ENCODE measurements at places on chromosomes 11 and 22.

DNA sequence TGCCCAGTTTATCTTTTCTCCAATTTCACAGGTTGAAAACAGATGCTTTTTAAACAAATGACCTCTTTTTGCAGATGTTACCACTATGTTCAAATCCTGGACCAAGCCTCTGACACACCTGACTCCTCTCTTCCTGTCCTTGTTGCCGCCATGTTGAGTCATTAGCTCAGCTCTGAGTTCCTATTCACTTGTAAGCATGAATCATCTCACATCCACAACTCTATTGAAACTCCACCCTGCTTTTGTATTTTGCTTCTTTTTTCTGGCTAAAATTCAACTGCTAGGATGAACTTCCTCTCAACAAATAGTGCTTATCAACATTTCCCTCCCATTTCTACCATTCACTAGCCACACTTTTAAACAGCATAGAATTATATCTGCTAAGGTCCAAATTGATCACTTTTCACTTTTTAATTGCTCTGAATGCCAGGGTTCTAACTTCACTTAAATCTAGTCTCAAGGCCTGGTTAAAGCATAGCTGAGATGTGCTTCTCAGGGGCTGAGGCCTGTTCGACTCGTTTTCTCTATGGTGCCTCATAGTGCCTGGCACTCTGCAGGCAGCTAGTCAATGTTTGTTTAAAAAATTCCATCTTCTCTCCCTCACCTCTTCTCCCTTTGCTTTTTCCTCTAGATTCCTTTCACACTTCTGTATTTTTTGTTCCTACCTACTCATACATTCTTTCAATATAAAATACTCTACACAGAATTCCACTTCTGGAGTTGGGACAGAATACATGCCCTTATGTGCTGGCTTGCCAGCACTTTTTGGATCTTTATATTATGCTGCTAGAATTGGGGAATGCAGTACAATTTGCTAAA, 3.9 kb downstream of the JOSD1 start:
- DNase-seq, result no peak

DNA sequence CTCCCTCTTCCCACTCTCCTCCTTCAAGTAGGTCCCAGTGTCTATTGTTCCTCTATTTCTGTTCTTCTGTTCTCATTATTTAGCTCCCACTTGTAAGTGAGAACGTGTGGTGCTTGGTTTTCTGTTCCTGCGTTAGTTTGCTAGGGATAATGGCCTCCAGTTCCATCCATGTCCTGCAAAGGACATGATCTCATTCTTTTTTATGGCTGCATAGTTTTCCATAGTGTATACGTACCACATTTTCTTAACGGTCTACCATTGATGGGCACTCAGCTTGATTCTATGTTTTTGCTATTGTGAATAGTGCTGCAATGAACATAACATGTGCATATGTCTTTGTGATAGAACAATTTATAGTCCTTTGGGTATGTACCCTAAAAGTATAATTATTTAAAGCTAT, 26.2 kb downstream of the C2CD3 start:
- DNase-seq, result no peak

DNA sequence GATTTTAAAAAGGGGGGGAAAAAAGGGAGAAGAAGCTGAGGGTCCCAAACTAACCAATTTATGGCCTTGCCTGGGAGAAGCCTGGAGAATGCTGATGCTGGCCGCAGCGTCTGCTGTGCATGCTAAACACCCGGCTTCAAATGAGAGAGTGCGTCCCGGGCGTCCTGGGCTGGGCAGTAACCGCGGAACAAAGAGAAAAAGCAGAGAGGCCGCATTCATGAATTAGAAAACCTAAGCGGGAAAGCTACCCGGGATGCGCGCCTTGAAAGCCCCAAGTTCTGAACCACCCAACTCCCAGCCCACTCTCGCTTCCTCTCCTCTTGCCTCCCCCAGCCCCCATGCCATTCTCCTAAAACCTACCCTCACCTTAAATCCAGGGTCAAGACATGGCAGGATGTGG, 6.5 kb downstream of the MN1 start:
- no peak for DNase-seq

DNA sequence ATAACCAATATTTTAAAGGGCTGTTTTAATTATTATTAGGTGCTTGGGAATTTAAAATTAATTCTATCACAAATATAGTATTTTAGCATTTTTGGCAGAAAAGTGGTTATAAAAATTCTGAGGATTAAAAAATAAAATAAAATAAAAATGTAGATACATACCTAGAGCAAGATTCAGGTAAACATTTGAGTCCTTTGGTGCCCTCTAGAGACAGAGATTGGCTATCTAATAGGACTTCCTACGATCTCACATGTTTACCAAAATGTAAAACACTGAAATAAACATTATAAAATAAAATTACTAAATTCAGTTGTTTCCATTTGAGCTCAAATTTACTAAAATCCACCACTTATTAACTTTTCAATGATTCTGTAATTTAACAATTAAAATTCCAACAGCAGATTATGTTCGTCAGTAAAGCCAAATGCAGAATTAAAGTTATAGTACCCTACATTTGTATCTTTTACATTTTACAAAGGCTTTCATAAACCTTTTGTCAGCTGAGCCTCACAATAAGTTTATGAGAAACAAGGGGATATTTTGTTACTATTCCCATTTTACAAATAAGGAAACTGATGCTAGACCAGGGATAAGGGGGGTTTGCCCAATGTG, 27.7 kb downstream of the SLC36A4 start:
- no peak for DNase-seq

GRCh38 chr11:116513278-116513823, 259.4 kb downstream of the BUD13 start:
- DNase-seq, result no peak

DNA sequence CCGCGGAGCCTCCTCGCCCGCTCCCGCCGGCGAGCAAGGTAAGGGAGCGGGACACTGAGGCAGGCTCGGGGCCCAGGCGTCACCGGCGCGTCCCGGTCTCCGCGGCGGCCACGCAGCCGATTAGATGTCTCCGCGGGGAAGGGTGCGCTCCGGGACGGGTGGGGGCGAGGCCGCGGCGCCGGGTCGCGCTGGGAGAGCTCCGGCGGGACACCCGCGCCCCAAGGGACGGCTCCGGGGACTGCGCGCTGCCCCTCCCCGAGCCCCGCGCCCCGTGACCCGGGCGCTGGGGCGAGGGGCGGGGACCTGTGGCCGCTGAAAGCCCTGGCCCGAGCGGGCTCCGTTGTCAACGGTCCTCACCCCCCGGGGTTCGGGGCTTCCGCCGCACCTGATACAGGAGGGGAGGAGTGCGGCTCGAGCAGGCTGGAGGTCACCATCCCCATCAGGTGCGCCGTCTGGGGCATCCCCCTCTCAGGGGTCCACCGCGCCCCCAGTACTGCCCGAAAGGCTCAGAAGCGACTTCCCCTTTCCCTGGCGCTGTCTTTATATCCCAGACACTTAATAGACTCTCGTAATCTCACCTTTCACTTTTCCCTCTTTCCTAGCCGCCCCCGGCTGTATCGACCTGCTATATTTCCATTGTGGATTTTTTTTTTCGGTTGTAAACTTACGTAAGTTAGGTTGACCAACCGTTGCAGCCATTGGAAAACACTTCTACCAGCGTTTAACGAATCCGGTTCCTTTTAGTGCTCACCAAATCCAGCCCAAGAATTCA, 573 bp downstream of the PPFIA1 start:
- peak; percentile 80 for DNase-seq

DNA sequence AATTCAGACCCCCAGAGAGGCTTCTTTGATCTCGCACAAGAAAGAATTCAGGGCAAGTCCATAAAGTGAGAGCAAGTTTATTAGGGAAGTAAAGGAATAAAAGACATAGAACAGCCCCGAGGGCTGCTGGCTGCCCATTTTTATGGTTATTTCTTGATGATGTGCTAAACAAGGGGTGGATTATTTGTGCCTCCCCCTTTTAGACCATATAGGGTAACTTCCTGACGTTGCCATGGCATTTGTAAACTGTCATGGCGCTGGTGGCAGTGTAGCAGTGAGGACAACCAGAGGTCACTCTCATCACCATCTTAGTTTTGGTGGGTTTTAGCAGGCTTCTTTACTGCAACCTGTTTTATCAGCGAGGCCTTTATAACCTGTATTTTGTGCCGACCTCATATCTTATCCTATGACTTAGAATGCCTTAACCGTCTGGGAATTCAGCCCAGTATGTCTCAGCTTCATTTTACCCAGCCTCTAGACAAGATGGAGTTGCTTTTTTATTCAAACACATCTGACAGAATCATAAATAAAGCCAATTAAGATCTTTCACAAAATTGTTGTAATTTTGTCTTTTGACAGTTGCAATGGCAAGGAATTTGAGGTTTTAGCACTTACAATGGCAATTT, 7.6 kb downstream of the DDIAS start:
- no peak for DNase-seq

- no peak for DNase-seq
Measured at GRCh38 chr22:20194681-20195593, 44.1 kb upstream of the CCDC188 start.

DNA sequence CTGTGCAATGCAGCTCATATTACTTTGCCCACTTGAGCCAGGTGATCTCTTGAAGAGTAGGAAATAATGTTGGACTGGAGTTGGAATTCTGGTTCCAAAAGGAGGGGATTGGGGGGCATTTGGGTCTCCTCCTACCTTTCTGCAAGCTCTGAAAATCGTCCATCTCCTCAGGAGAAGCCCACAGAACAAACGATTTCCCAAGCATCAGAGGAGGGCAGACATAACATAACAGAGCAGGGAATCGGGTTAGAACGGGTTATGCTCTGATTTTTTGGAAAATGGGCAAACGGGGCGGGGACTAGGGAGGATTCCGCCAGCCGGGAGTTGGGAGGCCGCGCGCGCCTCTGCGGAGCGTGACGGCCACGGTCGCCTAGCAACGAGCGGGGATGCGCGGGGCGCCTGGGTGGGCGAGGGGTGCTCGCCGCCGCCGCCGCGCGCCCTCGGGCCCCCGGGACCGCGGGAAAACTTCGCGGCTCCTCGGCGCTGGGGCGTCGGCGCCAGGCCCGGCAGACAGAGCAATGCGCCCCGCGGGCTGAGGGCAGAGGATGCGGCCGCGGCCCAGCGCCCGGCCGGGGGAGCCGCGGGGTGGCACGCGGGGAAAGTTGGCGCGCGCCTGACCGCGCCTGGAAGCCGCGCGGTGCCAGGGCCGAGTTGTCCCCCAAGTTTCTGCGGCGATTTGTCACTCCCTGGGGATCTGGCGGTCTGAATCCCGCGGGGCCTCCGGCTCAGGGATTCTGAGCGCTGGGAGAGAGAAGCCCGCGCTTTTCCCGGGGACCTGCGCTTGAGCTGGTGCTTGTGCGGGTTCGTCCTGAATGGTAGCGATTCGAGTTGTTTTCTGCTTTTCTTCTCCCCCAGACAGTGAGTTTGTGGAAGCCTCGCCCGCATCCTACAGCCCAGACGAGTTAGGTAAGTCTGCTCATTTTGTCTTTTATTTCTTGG, 27.8 kb upstream of the AMOTL1 start:
- peak; percentile 79 for DNase-seq

DNA sequence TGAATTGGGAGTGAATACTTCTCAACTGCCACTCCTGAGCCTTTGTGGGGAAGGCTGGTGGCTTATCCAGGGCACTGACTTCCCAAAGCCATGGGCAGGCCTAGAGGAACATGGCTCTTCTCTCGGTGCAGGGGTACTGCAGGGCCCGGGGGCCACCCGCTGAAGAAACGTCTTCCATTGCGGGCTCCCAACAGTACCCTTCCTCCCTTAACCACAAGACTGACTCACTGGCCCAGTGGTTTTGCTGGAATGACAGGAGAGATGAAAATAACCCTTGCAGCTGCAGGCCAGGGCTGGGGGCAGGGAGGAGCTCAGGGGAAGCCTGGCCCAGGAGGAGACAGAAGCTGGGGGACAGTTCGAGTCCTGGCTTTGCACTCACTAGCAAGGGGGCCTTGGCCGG, 13.5 kb downstream of the TXN2 start:
- no peak for DNase-seq

GRCh38 chr22:20249797-20250354, 18.2 kb downstream of the RTN4R start:
- DNase-seq, result no peak

- DNase-seq, result no peak
Measured at GRCh38 chr11:13137844-13138301, 128.8 kb downstream of the RASSF10 start.

DNA sequence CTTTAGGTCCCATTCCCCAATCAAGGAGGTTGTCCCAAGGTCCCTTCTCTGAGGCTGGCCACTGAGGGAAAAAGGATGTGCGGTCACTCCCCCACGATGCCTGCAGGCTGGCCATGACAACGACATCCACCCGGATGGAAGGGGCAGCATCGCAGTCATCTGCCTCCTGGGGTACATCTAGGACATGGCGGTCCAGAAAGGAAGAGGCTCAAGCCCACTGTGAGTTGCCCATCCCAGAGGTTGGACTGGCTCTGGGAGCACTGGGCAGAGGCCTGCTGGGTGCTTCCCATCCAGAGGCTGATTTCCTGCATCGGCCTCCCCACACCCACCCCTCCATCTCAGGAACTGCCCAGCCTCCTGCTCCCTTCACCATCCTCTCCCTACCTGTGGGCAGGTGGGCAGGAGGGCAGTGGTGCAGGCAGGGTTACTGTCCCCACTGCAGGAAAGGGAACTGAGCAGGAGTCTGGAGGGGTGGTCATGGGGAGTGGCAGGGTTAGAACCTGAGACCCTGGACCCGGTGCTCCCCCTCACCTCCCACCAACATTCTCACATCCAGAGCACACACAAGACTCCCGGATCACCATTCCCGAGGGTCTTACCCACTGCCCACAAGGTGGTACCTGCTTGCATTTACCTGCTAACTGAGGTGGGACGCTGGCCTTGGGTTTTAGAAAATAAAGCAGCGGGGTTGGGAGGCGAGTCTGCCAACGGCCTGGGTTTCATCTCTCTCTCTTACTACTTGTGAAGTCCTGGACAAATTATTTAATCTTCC, 4.4 kb downstream of the RCE1 start:
- DNase-seq, result peak; percentile 45

GRCh38 chr22:35204807-35205775, 52.2 kb upstream of the HMGXB4 start:
- DNase-seq, result peak; percentile 75

GRCh38 chr11:22774716-22775115, 54.9 kb downstream of the SVIP start:
- DNase-seq, result no peak

GRCh38 chr11:117315285-117316196, 515 bp downstream of the BACE1 start:
- no peak for DNase-seq

DNA sequence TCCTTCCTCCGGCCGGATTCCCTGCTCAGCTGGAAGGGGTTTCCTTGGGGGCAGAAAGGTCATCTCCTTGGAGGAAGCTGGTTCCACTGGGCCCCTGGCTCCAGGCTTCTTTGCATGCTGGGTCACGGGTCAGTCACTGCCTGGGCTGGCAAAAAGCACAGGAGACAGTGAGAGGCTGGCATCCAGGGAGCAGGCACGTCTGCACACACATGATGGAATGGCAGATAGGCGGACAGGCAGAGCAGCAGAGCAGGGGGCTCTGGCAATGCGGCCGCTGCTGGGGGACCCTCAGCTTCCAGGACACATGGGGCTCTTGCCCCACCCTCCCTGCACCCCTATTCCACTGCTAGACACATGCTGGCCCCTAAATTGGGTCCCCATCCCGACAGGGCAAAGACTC, 40.4 kb downstream of the C11orf58 start:
- peak; percentile 35 for DNase-seq

DNA sequence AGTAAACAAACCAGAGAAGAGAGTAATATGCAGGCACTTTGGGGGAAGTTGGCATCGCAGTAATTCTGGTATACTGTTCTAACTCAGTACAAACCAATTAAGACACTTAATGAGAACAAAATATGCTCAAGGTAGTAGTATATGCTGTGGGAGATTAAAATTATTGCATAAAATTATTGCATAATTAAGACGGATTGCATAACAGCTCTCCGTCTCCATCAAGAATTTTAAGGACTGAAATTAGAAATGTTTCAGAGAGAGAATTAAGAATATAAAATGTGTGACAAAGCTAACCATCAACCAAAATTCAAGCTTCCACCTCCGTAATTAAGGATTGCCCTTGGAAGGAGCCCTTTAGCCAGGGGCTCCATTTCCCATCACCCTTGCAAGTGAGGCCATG, 428.5 kb downstream of the ETS1 start:
- no peak for DNase-seq
